LoVo (cell line): ENCODE measurements at places on chromosomes 11 and 22.

DNA sequence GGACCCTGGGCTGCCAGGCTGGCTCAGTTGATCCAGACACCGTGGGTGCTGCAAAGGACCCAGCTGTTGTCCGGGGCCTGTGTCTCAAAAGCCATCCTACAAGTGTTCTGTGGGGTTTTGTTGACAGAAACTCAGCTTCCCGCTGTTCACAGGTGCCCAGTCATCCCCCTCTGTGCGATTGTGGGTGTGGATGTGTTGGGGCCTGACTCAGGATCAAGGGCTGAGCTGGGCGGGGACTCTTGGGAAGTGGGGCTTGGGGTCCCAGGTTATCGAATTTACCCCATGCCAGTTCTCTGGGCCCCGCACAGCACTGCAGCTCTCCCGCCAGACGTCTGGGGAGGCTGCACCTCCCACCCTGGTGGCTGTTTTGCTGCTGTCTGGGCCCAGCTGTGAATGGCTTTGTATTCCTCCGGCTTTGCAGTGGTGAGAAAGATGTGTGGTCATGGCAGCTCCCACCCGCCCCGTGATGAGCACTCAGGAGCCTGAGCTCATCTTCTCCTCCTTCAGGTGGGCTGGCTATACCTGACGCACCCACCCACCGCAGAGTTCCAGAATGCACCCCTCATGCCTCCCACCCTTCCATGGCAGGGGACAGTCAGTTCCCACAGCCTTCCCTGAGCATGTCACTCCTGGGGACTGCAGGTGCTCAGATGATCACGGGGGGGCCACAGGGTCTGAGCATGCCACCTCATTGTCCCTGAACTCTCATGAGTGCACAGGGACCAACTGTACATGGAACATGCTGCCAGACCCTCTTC lies 3.6 kb upstream of the AP2A2 start:
- DNase-seq: no peak

GRCh38 chr22:36136988-36137387 lies 23.6 kb downstream of the APOL3 start:
- DNase-seq: no peak

GRCh38 chr11:91773090-91773489 lies 451.5 kb upstream of the FAT3 start:
- DNase-seq: no peak

GRCh38 chr22:40176921-40177737 lies 596 bp upstream of the TNRC6B start:
- DNase-seq: peak; percentile 58

DNA sequence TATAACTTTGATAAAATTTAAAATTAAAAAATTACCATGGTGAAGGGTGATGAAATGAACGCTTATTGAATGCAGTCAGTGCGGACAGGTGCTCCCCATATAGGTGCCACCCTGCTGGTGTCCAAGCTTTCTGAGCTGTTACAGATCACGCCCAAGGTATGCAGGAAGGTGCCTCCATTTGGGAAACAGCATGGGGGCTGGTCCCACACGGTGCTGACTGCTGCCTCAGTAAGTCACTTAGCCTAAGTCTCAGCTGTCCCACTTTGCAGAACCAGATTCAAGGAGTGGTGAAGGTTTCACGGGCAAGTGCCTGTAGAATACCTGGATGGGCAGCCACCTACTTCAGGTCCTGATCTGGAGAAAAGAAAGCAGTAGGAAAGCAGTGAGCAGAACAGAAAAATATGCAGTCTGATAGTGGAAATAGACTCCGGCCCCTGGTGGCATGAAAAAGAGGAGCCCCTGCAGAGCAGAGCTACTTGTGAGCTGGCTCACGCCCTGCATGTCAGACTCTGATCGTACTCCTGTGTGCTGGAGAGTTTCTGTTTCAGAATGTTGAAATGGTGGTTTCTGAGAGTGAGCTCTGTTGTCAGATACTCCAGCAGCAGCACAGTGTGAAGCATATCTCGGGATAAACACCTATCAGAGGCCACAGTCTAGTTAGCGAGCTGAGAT lies 33.2 kb downstream of the ADORA2A start:
- DNase-seq: no peak

DNA sequence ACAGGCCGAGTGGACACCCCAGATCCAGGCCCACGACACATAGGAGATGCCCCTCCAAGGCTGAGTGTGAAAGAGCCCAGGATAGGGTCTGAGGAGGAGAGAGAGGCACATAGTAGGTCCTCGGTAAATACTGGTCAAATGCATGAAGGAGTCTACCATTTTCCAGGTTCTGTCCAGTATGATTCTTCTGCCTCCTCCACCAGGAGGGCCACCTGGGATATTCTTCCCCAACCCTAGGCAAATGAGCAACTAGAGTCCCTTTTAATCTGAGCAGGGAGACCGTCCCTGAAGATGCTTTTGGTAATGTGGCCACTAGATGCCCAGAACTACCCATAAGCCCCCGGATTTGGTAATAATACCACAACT lies 6.7 kb downstream of the PDGFB start:
- no peak for DNase-seq

DNA sequence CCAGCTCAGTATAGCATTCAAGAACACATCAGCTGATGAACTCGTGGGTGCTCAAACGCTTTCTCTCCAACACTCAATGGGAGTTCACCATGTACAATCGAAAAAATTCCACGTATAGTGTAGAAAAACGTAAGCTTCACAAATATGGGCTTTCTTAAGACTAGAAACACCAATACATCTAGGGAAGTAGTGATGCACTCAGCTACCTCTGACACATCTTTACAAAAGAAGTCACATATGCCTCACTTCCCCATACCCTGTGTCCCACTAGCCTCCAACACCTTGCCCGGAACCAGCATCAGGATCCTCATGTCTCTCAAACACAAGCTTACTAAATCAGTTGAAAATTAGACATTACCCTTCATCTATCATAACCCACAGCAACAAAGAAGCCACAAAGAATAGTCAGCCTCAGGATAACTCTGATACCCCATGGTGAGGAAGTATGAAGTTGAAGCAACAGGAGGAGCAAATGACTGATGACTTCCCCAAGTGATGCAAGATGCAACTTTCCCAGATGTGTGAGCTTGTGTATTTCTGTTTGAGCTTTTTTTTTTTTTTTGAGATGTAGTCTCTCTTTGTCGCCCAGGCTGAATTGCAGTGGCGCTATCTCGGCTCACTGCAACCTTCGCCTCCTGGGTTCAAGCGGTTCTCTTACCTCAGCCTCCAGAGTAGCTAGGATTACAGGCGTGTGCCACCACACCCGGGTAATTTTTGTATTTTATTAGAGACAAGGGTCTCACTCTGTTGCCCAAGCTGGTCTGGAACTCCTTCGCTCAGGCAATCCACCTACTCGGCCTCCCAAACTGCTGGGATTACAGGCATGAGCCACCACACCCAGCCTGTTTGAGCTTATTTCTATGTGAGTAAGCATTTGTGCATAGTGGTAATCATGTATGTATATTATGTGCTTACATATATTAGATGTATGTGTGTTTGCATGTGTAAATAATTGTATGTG lies 8.5 kb upstream of the DENND5A start:
- DNase-seq: no peak

- DNase-seq: no peak
Observed at GRCh38 chr11:114921697-114922096, 243.4 kb downstream of the NXPE2 start.

DNA sequence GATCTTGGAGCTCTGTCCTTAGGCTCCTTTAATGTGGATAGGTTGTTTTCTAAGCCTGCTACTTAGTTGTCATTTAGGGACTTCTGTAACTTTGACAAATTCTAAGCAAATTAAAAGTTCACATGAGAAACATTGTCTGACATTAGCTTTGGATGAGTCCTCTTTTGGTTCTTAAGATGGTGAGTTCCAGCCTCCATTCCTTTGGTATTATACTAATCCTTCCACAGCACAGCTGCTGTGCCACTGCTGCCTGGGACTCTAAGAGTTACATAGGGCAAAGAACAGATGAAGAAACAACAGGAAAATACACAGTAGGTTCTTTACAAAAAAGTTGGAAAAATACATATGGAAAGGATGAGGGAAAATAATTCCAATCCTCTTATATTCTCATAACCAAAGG lies 25.3 kb upstream of the PIK3C2A start:
- DNase-seq: no peak

- no peak for DNase-seq
Observed at GRCh38 chr22:31284281-31285155, 7.8 kb downstream of the PIK3IP1 start.

DNA sequence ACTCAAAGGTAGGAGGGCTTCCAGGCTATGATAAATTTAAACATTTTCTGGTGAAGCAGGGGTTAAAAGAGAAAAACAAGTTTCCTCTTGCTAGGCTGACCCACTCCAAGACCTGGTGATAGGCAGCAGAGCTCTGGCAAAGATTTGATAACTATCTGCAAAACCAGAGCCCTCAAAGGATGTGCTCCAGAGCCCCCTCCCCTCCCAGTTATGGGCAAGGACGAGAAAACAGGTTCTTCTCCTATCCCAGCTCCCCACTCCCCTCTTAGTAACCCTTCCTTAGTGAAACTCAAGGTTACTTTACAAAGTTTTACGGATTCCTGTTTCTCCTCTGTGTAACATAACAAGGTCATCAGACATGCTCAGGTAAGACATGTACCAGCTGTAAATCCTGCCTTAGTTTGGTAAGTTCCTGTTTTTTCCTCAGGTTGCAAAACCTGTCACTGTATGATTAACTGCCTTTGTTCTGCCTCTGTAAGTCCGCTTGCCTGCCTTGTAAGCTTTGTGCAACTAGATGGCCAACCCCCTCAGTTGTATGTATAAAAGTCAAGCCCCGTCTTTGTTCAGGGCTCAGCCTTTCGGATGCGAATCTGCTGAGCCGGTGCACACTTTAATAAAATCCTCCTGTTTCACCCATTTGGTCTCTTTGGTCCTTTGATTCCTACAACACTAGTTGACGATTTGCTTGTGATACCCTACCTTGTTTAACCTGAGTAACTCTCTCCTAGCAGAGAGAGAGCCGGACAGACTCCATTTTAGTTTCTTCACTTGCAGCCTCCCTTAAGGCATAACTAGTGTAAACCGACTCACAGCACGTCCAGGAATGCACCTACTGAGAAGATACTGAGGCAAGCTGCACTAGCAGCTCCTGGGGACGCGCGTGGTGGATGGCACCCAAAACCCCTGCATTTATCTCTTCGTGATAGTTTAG lies 13.9 kb downstream of the APOBEC3H start:
- no peak for DNase-seq

GRCh38 chr22:28773461-28773867 lies 969 bp downstream of the CCDC117 start:
- no peak for DNase-seq

DNA sequence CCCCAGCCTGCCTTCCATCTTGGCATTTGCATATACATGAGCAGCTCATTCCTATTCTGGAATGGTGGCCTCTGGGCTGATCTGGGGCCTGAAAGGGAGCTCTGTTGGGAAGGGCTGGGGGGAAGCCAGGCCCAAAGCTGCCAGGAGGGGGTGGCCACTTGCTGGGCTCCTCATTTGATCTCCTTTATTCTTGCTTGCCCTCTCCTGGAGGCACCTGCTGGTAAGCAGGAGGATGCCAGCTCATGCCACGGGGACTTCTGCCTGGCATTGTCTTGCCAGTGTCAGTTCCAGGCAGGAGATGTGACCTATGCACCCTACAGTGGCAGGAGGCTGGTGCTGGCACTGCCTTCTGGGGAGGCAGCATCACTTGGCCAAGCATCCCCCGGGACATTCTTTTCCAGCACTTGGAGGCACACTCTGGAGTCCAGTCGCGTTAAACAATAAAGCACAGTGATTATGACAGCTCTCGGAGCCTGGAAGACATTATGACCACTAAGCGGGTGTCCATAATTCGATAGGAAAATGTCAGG lies 128.3 kb downstream of the NTM start:
- no peak for DNase-seq

DNA sequence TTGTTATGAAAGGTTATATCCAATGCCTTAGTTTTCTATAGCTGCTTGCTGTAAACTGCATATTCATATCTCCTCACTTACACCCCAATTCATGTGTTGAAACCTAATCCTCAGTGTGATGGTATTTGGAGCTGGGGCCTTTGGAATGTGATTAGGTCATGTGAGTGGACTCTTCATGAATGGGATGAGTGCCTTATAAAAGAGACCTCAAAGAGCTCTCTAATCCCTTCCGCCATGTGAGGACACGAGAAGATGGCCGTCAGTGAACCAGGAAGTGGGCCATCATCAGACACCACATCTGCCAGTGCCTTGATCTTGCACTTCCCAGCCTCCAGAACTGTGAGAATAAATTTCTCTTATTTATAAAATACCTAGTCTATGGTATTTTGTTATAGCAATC lies 79.3 kb downstream of the CYP2R1 start:
- DNase-seq: no peak

GRCh38 chr11:14290422-14290821 lies 68.6 kb downstream of the RRAS2 start:
- no peak for DNase-seq

- no peak for DNase-seq
Observed at GRCh38 chr11:115920092-115920461, 415.9 kb upstream of the CADM1 start.

DNA sequence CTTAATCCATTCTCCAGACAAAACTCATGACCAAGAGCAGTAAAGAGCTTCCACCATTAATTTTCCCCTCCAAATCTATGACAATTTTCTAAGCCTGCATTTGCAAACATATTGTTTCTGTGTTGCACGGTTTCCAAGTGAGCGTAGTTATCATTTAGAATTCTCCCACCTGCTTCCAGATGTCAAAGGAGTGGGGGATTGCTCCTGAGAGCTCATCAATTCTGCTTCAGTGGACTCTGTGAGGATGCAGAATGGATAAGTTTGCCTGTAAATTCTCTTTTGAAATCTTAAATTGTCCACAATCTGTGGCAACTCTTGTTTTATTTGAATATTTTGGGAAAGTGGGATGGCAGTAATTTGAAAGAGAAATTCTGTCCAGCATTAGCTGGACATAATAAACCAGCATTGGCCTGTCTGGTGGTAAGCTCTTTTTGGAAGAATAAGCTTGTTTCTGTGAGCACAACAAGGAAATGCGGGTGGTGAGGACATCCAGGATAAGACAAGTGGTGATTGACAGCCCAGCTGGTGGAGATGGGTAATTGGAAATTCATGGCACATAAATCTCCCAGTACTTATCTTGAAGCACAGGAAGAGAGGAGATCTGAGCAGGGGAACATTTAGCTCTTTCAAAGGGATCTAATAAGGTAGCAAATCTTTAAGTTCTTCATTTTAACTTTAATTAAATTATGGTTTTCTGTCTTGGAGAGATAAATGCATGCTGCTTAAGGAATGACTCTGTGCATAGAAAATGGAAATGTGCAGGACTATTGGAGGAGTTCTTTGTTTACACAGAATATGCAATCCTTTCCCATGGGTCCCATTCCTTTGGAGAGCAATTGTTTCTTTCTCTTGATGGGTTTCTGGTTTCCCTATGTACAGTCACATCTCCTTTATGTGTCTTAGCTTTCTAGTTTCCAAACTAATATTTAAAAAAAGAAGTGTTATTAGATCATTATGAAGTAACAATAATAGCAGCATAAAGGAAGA lies 73.2 kb downstream of the FAT3 start:
- no peak for DNase-seq

DNA sequence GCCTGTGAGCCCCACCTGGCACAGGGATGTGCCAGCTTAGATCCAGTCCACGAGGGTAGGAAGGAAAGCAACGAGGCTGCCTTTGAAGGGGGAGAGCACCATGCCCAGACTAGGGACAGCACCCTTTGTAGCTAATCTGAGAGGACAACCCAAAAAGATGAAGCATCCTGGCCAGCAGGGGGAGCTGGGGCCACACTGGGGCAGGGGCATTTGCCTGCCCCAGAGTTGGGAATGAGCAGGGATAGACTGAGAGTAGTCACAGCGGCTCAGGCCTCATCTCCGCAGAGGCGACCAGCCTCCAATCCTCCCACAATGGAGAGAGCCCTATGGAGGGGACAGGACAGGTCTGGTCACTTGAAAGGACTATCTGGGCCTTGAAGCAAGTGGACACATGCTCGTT lies 16.4 kb downstream of the LMO1 start:
- no peak for DNase-seq

- DNase-seq: peak; percentile 22
Observed at GRCh38 chr11:129427376-129427775, 51.7 kb downstream of the BARX2 start.
